ENCODE measurements at places on chromosomes 12 and 14.

DNA sequence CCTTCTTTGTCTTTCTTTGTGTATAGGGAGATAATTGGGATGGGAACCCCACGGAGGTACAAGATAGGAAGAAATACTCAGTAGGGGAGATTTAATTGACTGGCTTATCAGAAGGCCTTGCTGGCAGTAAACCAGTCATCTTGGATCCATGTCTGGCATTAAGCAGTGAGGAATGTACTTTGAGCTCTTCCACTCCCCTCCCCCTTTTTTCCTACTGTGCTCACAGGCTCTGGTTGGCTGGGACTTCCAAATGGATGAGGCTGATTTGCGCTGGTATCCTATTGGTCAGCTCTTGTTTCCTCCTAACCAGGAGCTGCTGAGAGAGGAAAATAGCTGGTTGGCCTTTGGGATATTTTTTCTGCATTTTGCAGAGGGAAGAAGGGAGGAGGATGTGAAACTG lies 24.7 kb downstream of the NGDN start:
- DNase-seq: no peak

- no peak for DNase-seq
These were observed 48.9 kb downstream of the AMN start for GRCh38 chr14:102971314-102971713.

- no peak for DNase-seq
These were observed 25.6 kb upstream of the MED13L start for GRCh38 chr12:116303066-116303465.

DNA sequence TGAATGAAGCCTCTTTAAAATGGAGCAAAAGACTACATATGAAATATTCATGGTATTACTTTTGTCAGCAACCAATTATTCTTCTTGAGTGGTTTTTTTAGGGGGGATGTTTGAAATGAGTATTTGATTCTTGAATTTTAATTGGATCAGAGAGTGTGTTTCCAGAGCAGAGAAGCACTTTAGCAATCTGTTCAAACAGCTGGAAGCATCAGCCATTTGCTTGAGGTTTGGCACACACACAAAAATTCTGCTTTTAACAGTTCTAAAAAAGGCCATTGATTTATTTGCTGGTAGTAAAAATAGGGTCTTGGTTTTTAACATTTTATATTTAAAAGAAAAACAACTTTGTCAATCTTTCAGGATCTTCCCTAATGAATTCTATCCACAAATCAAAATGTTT lies 292.7 kb downstream of the LRFN5 start:
- DNase-seq: no peak

GRCh38 chr12:69097619-69098368 lies 141.6 kb upstream of the CPSF6 start:
- DNase-seq: no peak

DNA sequence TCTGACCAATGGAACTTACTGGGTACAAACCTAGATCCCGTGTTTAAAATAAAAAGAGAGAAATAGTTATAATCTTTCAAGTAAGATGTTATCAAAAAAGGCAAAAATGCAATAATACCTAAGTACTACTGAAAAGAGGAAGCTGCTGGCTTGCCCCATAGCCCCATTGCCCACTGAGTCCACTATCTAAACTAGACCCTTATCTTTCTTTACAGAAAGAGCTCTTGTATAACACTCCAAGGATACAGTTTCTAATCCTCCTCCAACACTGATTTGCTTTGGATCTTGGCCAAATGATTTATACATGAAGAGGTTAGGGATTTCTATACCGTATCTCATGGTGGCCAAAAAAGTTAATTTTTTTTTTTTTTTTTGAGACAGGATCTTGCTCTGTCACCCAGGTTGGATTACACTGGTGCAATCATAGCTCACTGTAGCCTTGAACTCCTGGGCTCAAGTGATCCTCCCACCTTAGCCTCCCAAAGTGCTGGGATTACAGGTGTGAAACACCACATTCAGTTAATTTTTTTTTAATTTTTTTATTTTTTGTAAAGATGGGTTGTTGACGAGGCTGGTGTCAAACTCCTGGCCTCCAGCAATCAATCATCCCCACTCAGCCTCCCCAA lies 2.6 kb downstream of the GXYLT1 start:
- no peak for DNase-seq

- DNase-seq: peak; percentile 52
These were observed 198.3 kb upstream of the AMIGO2 start for GRCh38 chr12:47277972-47278448.

DNA sequence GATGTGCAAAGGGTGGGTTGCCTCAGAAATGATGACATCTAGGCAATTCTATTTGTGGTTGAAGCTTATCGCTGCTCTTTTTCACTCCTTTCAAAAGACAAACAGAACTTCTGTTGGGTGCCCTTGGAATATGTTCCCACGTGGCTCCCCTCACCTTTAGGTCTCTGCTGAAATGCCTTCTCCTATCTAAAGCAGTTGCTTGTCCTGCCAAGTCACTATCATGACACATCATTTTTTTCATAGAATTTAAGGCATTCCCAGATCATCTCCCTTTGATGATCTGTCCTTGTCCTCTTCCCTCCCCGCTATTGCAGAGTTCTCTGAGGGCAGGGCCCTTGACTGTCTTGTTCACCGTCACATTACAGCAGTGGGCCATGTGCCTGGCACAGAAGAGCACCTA lies 75.7 kb downstream of the PTPRB start:
- DNase-seq: no peak

DNA sequence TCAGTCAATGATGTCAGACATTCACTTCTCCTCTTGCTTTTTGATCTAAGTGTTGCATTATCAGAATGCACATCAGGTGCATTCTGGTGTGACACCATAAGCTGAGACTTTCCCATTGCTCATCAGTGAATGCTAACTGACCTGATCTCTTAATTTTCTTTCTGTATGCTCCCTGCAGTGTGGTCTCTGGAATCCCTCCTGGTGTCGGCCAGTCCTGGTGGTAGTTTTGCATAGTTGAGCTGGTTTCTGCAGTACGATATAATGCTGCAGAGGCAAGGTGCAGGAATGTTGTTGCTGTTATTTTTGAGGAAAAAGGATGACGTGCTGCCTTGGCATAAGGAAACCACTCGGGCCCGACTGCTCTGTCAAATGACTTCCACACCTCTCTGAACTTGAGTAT lies 11.0 kb upstream of the SRP54 start:
- DNase-seq: no peak

- no peak for DNase-seq
These were observed 82.9 kb upstream of the SCAF11 start for GRCh38 chr12:46073321-46073720.

DNA sequence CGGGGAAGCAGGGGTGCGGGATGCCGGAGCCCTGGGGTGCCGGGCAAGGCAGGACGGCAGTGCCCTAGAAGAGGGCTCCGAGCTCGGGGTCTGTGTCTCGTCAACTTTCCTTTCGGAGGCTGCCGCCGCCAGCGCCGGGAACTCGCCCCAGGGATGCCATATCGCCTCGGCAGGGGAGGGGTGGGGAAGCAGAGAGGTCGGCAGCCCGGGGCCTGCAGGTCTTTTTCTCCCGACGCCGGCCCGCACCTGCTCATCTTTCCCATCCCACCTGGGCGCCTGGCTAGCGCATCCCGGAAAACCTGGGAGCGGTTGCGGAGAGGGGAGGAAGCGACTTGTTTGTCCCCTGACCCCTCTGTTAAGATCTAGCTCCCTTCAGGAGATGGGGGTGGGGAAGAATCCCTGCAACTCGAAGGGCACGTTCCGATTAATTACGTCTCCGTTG lies 547 bp downstream of the CNTN1 start:
- no peak for DNase-seq

- no peak for DNase-seq
These were observed 9.1 kb downstream of the SNX6 start for GRCh38 chr14:34620839-34621238.

All from activated T-cell treated with anti-CD3 and anti-CD28 coated beads, Interleukin-2, amount 50 U/mL, for 24 hours (primary cell).